ENCODE measurements at places on chromosomes 4 and X.

DNA sequence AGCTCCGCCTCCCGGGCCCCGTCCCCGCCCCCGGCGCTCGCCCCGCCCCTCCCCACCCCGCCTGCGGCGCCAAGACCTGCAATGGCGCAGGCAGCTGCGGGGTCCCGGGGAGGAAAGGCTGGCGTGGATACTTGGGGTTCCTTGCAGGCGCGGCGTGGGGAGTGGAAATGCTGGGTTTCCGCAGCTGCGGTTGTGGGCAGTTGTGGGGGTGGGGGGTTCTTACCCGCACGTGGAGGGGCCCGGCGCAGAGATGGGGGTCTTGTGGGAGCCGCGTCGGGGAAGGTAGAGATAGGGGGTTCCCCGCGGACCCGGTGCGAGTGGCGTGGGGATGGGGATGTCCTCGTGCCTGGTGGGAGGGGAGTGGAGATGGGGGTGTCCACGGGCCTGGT is 680 bp upstream of the ASMTL start:
- peak; percentile 68 for DNase-seq

- no peak for DNase-seq
Measured at GRCh38 chr4:179709961-179710624, 2267.9 kb upstream of the AGA start.

- no peak for DNase-seq
Measured at GRCh38 chr4:62914758-62915157, 1494.5 kb downstream of the TECRL start.

GRCh38 chr4:56674984-56675383 is 6.1 kb downstream of the HOPX start:
- DNase-seq = no peak

- DNase-seq = no peak
Measured at GRCh38 chr4:152328582-152328981, 207.3 kb downstream of the FBXW7 start.

DNA sequence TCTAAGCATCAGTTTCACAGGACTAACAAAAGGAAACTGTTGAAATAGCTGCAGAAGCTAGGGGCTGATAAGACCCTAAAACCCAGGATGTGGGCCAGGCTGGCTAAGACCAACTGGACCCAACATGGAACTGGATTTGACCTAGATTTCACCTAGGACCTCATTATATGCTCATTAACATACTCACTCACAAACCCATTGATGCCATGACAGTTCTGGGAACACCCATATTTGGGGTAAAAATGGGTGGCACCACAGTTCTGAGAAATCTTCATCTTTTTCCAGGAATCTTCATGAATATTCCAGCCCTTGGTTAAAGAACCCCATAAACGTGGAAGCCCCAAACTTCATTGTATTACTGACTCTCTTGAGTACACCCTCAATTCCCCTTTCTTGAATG is 41.1 kb downstream of the HSD17B13 start:
- DNase-seq = no peak

DNA sequence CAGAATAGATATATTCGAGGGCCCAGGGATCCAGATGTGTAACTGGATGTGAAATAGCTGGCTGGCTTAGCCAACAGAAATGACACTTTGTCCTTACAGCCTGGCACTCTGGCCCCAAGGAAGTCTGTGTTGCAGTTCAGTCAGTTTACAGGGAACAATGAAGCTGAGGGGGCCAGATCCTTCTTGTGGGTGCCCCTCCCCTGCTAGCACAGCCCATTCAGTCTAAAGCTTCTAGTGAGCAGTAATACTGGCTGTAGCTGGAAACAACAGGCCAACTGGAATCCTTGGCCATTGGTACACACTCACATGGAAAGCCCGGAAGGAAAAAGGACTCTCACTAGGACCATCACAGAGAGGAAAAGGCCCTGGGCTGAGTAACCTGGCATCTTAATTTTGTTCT is 22.7 kb upstream of the CD40LG start:
- DNase-seq = no peak

DNA sequence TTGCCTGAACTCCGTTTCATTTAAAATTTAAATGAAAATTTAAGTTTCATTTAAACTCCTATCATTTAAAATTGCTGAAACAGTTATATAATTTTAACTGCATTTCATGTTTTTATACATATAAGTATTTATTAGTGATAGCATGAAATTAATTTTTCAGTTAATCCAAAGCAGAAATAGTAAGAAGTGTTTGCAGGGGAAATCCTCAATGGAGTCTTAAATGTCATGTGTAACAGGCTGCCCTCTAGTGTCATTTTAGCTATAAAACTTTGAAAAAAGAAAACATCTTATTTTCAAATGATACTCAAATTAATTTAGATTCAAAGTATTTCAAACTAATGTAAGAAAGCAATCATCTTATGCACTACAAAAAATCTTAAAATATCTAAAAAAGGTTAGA is 27.2 kb downstream of the TAPT1 start:
- DNase-seq = no peak

GRCh38 chr4:26330946-26331345 is 10.1 kb downstream of the RBPJ start:
- DNase-seq = no peak

DNA sequence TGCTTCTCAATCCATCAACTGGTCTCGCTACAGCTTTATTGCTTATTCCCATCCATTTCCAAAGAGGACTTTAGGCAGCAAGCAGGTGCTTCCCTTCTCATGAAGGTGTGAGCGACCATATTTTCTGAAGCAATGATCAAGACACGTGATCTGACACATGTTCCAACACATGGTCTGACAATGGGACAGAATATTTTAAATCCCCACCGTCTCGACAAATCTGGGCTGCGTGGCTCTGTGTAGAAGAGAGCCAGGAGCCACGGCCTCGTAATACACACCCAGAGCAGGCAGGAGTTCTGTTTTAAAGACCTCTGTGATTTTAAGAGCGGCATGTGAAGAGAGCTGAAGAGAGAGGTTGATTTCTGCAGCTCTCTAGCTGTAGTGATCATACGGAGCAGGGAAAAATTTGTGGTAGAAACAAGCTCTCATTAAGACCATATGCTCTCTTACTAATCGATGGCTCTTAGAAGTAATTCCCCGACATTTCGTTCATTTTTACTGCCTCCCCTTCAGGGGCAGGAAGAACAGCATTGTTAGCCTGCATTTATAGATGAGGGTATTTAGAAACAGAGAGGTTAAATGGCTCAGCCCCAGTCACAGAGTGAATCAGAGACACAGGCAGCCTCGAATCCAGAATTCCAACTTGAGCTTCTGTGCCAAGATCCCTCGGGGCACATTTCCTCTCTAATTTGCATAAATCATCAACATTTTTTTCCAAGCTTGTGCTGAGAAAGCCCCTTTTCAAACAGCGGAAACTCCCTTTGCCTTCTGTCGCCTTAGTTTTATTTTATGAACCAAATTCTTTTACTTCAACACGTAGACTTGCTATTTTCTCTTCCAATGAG is 91.0 kb upstream of the BCOR start:
- no peak for DNase-seq

GRCh38 chr4:26372525-26373172 is 51.8 kb downstream of the RBPJ start:
- DNase-seq = no peak

GRCh38 chr4:134365852-134366251 is 164.3 kb upstream of the PABPC4L start:
- DNase-seq = no peak

DNA sequence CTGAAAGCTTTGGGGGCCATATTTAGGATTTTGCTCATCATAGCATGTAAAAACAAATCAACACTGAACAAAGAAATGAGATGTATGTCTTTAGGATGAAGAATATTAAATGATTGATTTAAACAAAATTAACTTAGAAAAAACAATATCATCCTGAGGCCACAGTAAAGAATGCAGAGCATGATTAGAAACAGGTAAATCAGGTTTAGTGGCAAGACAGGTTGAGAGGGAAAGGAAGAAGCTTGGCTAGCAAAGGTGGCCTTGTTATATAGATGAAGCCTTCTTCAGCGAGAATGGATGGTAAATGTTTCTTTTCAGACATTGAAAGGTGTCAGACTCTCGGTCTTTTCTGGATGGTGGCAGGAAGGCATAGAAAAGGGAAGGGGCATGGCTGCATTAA is 11.9 kb upstream of the MAGEB16 start:
- no peak for DNase-seq

DNA sequence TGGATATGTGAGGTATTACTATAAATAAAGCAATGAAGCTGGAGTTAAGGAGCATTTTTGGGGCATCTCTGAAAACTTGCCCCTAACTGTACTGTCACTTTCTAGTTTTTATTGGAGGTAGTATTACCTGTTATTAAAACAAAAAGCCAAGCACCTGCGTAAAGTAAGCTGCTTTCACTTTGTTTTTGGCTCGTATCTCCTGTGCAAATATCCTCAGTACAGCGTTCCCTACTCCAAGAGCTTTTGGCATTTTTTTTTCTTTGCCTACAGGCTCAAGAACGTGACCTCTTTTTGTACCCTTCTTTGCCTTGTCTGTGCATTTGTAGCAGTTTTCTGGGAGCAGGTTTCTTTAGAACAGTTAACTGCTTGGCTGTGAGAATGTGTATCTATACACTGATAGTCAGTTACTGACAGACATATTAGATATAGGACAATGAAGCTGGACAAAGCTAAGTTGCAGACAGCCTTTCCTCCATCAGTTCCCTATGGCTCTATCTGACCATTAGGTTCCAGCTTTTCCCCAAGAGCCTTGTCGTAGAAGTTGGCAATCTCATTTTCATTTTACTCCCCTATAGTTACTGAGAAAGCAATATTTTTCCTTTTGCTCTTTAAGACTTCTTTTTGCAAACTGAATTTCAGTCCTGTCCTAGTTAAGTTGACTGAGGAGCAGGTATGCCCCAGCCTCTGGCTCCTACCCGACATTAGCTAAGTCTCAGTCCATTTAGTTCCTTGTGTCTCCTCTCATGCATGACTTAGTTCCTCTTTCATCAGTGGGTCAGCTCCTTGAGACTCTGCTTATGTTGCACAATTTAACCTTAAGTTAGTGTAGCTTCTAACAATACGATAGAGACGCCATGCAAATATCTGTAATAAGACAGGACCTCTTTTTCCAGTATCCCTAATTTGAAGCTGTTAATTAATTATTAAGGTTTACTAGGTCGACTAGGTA is 71.5 kb upstream of the HPRT1 start:
- no peak for DNase-seq

GRCh38 chr4:139884438-139884837 is 218.8 kb downstream of the MGST2 start:
- DNase-seq = no peak

DNA sequence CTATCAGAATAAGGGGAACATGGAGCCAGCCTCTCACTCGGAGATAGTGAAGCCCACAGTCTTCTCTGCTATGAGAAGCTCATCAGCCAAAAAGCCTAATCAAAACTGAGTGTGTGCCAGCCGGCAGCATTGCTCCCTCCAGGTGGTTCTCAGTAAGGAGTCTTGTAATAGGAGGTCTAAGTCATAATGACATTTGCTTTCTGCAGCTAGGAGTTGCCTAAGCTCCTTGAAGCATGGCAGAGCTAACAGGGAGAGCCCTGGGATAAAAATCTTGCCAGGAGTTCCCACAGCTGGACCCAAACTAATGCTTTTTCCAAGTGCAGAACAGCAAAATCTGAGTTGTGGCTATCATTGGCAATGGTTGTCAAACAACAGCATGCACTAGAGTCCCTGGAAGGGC is 245.2 kb downstream of the SPATA18 start:
- DNase-seq = no peak

- no peak for DNase-seq
Measured at GRCh38 chrX:37364666-37365065, 15.5 kb downstream of the PRRG1 start.

DNA sequence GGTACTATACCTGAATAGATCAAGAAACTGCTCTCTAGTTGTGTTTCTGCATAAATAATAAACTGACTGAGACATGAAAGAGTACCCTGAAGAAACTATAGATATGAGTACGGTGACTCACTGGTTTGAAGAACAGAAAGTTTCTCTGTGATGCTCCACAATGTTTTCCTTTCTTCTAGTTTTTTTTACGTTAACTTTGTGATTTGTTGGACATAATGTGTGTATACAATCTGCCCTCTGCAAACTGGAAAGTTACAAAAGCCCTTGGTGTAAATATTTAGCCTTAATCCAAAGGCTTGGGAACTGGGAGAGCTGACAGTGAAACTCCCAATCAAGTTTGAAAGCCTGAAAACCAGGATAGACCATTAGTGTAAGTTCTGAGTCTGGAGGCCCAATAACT is 31.6 kb upstream of the PAPSS1 start:
- DNase-seq = no peak

GRCh38 chr4:105556206-105556605 is 3.8 kb downstream of the ARHGEF38 start:
- DNase-seq = no peak

- no peak for DNase-seq
Measured at GRCh38 chrX:118218079-118218478, 101.5 kb upstream of the KLHL13 start.

GRCh38 chr4:67054896-67055295 is 490.4 kb downstream of the CENPC start:
- DNase-seq = no peak

DNA sequence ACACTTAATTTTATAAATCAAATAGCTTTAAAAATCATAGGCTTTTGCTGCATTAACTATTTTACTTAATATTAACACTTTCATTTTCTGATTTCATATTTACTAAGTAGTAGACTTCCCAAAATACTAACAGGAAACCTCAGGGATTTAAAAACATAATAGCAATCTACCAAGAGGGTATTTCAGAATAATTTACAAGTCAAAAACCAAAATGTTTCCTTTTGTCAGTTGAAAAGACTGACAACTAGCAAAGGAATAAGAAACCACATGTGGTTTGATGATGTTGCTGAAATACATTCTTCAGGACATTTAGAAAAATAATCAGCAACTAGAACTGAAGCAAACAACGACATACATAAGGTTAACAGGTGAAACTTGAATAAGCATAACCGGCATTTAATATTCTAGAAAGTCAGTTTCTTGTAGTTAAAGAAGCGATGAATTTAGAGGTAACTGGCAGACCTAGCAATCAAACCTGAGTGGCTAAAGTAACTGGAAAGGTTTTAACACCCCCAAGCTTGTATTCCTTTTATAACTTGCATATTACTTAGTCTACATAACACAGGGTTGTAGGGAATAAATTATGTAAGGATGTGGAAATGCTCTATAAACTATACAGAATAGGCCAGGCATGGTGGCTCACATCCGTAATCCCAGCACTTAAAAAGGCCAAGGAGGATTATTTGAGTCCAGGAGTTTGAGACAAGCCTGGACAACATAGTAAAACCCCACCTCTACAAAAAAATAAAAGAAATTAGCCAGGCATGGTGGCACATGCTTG is 40.0 kb downstream of the DHX15 start:
- DNase-seq = no peak

- DNase-seq = no peak
Measured at GRCh38 chr4:151561551-151562256, 152.7 kb downstream of the FHIP1A start.
